ENCODE measurements at places on chromosomes 1 and 21.

GRCh38 chr1:228420968-228421826 lies 4.5 kb upstream of the TRIM17 start:
- DNase-seq: no peak

DNA sequence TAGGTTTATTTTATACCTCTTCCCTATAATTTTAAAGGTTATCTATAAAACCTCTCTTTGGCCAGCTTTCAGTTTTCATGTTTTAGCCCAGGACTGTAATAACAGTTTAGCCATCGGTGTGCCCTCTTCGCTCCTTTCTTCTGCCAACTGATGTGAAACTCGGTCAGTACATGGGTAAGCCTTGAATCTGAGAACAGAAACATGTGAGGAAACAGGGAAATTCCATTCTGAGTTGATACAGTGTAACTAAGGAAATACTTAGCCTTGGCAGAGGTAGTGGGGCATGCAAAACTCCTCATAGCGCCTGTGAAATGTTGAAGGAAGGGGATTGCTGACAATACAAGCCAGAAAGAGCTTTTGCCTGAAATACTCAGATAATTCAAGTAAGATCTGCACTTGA lies 465.2 kb downstream of the NCAM2 start:
- no peak for DNase-seq

DNA sequence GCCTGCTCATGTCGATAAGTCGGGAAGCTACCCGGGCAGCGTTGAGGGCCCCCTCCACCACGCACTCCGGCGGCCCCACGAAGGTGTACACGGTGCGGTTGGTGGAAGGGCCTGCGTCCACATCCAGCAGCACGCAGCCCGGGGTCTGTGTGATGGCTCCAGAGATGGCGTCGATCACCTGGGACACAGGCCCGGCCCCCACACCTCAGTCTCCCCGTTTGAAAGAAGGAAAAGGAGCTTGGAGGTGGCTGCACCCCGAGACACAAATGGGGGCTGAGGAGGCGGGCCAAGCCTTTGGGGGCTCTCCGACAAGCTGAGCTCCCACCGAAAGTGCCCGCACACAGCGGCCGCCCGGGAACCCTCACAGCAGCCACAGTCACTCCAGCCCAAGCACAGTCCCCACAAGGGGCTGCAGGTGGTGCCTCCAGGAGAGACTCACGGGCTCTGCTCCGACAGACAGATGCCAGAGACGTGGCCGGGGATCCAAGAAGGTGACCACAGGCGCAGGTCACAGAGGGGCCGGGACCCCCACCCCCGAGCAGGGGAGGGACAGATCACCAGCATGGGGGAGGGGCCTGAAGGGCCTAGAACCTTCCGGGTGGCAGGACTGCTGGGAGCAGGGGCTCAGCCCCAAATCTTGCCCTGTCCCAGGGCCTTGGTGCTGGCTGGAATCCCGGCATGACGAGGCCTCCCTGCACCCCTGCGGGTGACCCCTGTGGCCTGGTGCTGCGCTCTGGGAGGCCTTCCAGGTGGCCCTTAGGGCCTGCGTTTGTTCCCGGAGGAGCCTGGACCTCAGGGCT lies 1.0 kb downstream of the FTCD start:
- DNase-seq: no peak

- DNase-seq: peak; percentile 46
These were observed 9.2 kb upstream of the TTC22 start for GRCh38 chr1:54810153-54810942.

DNA sequence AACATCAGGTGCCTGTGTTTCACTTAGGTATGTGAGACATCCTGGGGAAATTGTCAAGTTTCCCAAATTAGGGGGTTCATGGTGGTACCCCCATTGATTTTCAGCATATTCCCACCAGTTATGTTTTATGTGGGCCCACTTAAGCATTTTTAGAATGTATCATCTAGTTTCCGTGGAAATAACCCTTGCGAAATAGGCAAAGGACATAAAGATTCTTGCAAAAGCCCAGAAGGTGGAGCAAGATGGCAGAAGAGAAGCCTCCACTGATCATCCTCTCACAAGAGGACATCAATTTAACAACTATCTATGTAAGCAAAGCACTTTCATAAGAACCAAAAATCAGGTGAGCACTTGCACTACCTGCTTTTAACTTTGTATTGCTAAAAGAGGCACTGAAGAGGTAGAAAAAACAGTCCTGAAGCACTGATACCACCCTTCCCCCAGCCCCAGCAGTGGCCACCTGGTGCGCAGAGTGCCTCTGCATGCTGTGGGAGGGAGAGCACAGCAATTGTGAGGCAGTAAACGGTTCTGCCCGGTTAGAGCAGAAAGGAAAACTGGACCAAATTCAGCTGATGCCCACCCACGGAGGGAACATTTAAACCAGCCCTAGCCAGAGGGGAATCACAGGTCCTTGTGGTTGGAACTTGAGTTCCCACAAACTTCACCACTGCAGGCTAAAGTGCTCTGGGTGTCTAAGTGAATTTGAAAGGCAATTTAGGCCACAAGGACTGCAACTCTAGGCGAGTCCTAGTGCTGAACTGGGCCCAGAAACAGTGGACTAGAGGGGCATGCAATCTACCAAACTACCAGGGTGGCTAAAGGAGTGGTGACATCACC lies 23.2 kb downstream of the MCOLN2 start:
- no peak for DNase-seq

GRCh38 chr1:214997685-214998084 lies 84.9 kb upstream of the KCNK2 start:
- no peak for DNase-seq

DNA sequence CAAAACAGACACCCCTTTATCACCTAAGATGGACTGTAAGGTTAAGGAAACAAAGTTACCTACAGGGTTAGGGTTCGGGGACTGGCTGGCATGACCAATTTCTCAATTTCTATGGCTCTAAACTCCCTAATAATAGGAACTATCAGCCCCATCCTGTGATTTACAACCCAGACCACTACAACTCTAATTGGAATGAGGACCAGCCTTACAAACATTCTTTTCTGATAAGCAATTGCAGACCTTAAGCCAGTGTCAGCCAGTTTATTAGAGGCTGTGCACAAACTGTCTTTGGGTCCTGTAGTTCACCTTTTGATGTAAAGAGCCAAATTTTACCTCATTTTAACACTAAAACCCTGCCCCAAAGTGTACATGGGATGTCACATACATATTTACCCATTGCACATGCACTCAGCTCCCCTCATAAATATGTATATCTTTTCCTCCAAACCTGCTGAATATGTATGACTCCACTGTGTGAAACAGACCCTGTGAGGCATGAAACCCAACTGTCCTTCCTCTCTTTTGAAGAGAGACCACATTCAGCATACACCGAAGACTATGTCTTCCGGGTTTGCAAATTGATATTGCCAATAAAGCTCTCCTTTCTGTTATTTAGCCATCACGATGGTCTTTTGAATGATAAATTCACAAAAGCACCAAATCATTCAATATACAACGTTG lies 7.3 kb upstream of the APP start:
- no peak for DNase-seq

DNA sequence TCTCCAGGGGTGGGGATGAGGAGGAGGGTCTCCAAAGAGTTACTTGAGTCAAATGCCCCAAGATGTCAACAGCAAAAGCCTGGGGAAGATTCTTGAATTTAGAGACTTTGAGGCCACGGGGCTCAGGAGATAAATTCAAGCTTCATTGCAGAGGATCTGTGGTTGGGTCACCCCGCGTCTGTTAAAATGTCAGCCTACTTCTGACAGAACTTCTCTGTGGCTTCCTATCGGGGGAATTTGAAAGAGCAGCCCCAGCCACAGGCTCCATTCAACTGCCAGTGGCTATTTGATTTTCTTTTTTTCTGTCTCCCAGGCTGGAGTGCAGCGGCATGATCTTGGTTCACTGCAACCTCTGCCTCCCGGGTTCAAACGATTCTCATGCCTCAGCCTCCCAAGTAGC lies 62.5 kb upstream of the EFHD2 start:
- no peak for DNase-seq

- no peak for DNase-seq
These were observed 44.8 kb upstream of the KIAA0040 start for GRCh38 chr1:175237389-175237788.

- DNase-seq: no peak
These were observed 4.3 kb upstream of the FHAD1 start for GRCh38 chr1:15242766-15243165.

DNA sequence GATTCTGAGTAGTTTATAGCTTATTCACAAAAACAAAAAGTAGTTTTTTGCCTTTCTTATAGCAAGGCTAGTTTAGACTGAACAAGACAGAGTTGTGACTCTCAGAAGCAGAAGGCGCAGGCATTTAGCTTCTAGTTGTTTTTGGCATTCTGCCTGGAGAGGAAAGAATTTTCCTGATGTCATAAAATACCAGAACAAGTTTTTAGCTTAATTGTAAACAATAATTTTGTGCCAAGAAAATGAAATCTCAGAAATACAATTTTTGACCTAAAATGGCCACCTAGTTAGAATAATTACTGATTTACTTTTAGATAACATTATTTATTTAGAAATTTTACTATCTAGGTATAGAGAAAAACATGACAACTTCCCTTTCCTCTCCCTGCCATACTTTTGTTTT lies 1.0 kb downstream of the DNAJB4 start:
- no peak for DNase-seq

- no peak for DNase-seq
These were observed 22.8 kb upstream of the OLFM3 start for GRCh38 chr1:102019530-102019929.

- DNase-seq: no peak
These were observed 310.2 kb downstream of the FAM72C start for GRCh38 chr1:143661418-143662101.

DNA sequence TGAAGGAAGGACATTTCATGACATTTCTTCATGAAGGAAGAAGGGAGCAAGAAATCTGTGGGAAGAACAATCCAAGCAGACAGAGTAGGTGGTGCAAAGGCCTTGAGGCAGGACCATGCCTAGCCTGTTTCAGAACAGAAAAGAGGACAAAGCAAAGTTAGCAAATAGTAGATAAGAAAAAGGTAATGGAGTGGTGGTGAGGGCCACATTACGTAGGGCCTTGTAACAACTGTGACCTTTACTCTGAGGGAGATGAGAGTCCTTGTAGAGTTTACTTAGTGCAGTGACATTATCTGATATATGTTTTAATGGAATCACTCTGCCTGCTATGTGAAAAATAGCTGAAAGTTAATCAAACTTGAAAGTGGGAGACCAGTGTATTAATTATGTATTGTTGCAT lies 6.4 kb upstream of the TSNAX start:
- DNase-seq: no peak

DNA sequence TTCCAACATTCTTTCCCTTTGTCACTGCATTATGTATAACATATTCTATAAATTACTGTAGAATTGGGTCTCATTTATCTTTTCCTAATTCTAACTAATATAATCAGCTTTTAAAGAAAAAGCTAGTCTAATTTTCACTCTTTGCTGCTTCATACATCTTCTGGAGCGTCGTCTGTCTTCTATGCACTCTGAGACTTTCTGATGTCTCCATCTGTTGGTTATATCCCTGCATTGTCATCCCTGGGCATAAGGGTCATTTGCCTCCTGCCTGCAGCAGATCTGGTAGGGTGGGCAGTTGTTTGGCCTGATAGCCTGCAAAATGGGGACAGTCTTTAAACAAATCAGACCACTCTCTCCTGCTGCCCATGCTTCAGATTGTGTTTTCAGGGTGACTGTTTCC lies 40.8 kb upstream of the DYNLT5 start:
- no peak for DNase-seq

DNA sequence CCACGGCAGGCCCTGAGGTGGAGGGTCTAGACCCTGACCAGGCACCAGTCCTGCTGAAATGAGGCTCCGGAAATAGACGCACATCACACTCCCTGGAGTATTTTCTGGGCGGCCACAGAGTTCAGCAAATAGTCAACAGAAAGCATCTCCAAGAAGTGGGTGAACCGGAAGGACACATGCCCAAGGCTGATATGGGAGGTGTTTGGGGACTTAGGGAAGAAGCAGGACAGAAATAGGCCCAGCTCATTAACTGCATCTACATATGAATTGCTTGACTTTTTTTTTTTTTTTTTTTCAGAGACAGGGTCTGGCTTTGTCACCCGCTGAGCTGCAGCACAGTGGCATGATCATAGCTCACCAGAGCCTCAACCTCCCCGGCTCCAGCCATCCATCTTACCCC lies 36.5 kb upstream of the GPR157 start:
- DNase-seq: no peak

GRCh38 chr1:152188673-152189591 lies 29.9 kb upstream of the RPTN start:
- DNase-seq: peak; percentile 67

- no peak for DNase-seq
These were observed 65.5 kb upstream of the B3GALT2 start for GRCh38 chr1:193251950-193252349.

DNA sequence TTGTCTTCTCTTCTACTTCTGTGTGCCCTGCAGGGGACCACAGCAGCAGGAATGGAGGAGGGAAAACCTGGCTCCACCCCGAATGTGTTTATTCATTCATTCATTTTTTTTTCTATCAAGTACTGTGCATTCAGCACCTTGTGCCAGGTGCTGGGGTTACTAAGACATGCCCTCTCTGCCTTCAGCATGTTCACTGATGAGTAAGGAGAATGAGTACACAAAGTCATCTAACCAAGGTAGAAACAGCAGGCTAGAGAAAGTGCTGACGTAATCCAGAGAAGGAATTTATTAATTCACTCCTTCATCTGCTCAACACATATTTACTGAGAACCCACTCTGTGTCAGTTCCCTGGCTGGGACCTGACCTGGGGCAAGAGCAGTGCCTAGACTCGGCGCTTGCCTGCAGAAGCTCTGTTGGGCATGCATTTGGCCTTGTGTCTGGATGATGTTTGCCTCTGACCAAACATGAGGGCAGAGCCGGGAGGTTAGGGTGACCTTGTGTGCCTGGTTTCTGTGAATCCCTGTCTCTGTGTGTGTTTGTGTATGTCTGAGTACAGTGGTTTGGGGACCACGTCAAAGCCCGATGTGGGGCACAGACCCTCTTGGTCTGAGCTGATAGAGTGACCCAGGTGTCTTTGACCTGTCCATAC lies 3.3 kb upstream of the MYOG start:
- DNase-seq: no peak

DNA sequence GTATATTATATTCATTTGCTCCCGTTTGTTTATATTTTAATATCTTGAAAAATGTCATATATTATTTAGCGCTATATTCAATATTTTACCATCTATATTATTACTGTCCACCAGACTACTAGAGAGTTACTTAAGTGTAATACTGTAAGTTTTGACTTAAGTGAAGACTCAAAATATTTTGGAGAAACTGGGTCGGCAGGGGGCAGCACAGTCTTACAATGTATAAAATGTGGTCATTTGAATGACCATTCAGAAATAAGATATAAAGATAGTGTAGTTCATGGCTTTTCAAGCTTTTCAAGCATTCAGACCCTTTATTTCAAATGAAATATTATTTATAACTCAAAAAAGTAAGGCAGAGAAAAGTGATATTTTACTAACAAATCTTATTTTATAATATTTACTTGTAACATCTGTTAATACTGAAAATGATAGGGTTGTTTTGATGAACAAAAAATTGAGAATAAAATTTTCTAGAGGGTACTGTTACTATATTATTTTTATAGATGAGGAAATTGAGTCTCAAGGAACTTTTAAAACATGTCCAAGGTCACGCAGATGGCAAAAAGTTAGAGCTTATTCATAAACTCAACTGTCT lies 89.0 kb upstream of the SERTAD4 start:
- no peak for DNase-seq

All from stimulated activated CD8-positive, alpha-beta memory T cell treated with anti-CD3 and anti-CD28 coated beads, Interleukin-4, amount 100 ng/mL, for 1 hour (primary cell).